ENCODE measurements at places on chromosomes 13 and 19.

DNA sequence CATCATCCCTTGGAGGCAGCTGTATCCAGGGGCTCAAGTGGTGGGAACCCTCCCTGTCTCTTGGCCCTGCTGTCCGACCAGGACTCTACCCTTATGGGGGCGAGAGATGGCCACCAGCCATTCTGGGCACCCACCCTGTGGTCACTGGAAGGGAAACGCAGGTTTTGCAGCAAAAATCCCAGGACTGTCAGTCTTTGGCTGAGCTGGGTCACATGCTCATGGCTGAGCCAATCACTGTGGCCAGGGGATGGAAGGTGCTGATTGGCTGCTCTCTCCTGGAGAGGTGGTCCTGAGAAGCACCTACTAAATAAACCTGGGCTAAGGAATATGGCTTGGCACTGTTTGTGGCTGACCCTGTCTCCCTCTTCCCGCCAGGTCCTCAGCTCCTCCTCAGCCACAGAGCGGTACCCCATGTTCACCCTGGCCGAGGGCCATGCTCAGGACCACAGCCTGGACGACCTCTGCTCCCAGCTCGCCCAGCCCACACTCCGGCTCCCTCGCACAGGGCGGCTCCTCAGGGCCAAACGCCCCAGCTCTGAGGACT is 8.9 kb downstream of the ATG4D start:
- no peak for DNase-seq

GRCh38 chr13:46617229-46617721 is 64.3 kb downstream of the LRCH1 start:
- no peak for DNase-seq

DNA sequence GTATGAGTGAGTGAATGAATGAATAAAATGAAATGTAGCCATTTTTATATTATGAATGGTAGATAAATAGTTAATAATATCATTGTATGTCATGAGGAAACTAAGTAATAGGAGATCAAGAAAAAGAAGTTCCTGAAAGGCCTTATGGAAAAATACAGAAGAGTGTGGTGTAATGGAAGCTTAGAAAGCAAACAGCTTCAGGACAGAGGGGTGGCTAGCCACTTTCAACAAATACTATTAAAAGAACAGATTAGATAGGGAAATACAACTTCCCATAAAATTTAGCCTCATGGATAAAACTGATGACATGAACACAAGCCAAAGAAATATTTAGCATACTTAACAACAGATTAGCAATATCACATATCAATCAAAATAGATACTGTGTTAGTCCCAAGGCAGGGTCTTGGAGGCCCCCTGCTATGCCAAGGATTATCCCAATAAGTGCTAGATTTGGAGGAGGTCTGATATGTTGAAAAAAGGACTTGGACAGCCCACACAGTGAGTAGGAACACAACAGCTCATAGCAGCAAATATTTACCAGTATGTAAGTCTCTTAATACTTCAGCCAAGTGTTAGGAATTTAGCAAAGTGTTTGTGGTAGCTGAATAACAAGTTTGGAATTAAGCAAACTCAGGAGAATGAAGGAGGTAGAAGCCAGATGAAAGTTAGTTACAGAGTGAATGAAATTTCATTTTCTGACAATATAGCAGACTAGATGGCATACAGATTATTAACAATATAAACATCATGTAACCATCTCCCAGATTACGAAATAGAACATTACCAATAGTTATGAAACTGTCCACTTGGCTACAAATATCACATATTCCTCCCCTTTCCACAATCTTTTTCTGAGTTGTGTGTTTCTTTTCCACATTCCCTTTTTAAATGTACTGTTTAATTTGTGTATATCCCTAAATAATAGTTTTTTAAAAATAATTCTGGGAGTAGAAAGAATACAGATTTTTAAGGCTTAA is 1632.0 kb downstream of the PCDH9 start:
- no peak for DNase-seq

- DNase-seq, result no peak
Measured at GRCh38 chr13:99367663-99368448, 60.7 kb upstream of the GPR183 start.

GRCh38 chr13:83056269-83056668 is 826.0 kb downstream of the SLITRK1 start:
- no peak for DNase-seq

- DNase-seq, result no peak
Measured at GRCh38 chr19:52197964-52198363, 8.1 kb downstream of the PPP2R1A start.
